Fibroblast of villous mesenchyme (primary cell): ENCODE measurements at places on chromosomes 5 and 9.
A peak's percentile ranks its signal among the peaks of the same experiment; 100 is the strongest.

- peak; percentile 89 for DNase-seq
Observed at GRCh38 chr5:150642567-150642927, 2.1 kb downstream of the SYNPO start.

- peak; percentile 75 for DNase-seq
Observed at GRCh38 chr5:41193456-41194205, 19.7 kb downstream of the C6 start.

DNA sequence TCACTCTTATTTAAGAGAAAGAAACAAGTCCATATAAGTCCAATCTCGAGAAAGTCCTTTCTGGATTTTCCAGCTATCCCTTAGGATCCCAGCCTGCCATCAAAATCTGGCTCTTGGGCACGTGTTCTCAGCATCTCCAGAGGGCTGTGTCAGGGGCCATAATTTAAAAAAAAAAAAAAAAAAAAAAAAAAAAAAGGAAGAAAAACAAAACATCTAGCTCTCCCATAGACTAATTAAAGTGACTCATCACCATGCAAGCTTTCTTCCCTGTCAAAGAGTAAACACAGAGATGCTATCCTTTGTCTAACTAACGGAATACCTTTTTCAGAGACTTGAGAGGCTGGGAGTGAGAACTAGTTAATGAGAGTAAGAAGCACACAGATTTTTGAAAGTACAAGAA is 44.9 kb upstream of the MYO10 start:
- DNase-seq: peak; percentile 57

GRCh38 chr9:128003966-128004604 is 23.3 kb upstream of the EEIG1 start:
- no peak for DNase-seq

- DNase-seq: no peak
Observed at GRCh38 chr9:94933511-94933828, 207.0 kb downstream of the AOPEP start.
